ENCODE measurements at places on chromosomes 1 and 21. TPM values are rescaled to one million over a fixed set of nuclear protein-coding genes. Genes with fewer than 3 reads are reported as not detected.

Gene NPR1
- total RNA-seq, result 0.08 TPM

Gene HTR6
- not detected for total RNA-seq

Gene KRTAP10-6
- not detected for total RNA-seq

Gene LCK
- 0.86 TPM for total RNA-seq

Gene KRTAP19-2
- not detected for total RNA-seq

Gene IGFN1
- total RNA-seq, result not detected

Gene DAB1
- not detected for total RNA-seq

Gene NPPA
- not detected for total RNA-seq

Gene WNT2B
- 0.30 TPM for total RNA-seq

Gene IGSF3
- 33.9 TPM for total RNA-seq

Gene SYDE2
- 2.2 TPM for total RNA-seq

Gene CD244
- total RNA-seq, result not detected

Gene NADK
- total RNA-seq, result 30.9 TPM

Gene PWP2
- total RNA-seq, result 39.1 TPM

Gene CD5L
- total RNA-seq, result not detected

Gene KAZN
- total RNA-seq, result 6.8 TPM

Gene OR2AJ1
- not detected for total RNA-seq

Gene RNF186
- total RNA-seq, result not detected

Gene IL10RB
- 32.1 TPM for total RNA-seq

Gene GPR37L1
- total RNA-seq, result not detected

Gene ILDR2
- not detected for total RNA-seq

Gene MAP1LC3C
- total RNA-seq, result not detected

Gene PIAS3
- total RNA-seq, result 22.4 TPM

Gene MAP3K6
- 10.7 TPM for total RNA-seq

Gene NPHS2
- not detected for total RNA-seq

Gene AQP10
- 0.08 TPM for total RNA-seq

Gene OR2T2
- not detected for total RNA-seq

Gene FGR
- not detected for total RNA-seq

Gene KCNK1
- total RNA-seq, result 9.4 TPM

Gene LPAR3
- 40.6 TPM for total RNA-seq

Gene ORC1
- total RNA-seq, result 12.3 TPM

Gene FYB2
- total RNA-seq, result not detected

Gene MATN1
- total RNA-seq, result not detected

Gene FUCA1
- total RNA-seq, result 5.5 TPM

Gene DOP1B
- 7.0 TPM for total RNA-seq

Gene PLCH2
- total RNA-seq, result 124 TPM

Gene TMEM52
- total RNA-seq, result 0.70 TPM

Gene CYP2J2
- total RNA-seq, result 2.4 TPM

Gene ST6GALNAC5
- total RNA-seq, result 6.4 TPM

Gene ACOT11
- 7.0 TPM for total RNA-seq

Gene F5
- total RNA-seq, result not detected

Gene CSMD2
- 0.11 TPM for total RNA-seq

Gene CHRNB2
- 0.04 TPM for total RNA-seq

Gene KRTAP20-4
- not detected for total RNA-seq

Gene DNM3
- total RNA-seq, result 0.47 TPM

Gene TMEM79
- 9.1 TPM for total RNA-seq

Gene CC2D1B
- 24.5 TPM for total RNA-seq

Gene PTPN14
- 17.4 TPM for total RNA-seq

Gene GLMN
- 9.4 TPM for total RNA-seq

Gene RNPEP
- total RNA-seq, result 96.3 TPM

Gene NTNG1
- total RNA-seq, result 0.31 TPM

Gene PGBD5
- 0.11 TPM for total RNA-seq

Gene MAP3K21
- 7.3 TPM for total RNA-seq
